ENCODE measurements at places on chromosomes 2 and 18. TPM values are rescaled to one million over a fixed set of nuclear protein-coding genes. Genes with fewer than 3 reads are reported as not detected.

DNA sequence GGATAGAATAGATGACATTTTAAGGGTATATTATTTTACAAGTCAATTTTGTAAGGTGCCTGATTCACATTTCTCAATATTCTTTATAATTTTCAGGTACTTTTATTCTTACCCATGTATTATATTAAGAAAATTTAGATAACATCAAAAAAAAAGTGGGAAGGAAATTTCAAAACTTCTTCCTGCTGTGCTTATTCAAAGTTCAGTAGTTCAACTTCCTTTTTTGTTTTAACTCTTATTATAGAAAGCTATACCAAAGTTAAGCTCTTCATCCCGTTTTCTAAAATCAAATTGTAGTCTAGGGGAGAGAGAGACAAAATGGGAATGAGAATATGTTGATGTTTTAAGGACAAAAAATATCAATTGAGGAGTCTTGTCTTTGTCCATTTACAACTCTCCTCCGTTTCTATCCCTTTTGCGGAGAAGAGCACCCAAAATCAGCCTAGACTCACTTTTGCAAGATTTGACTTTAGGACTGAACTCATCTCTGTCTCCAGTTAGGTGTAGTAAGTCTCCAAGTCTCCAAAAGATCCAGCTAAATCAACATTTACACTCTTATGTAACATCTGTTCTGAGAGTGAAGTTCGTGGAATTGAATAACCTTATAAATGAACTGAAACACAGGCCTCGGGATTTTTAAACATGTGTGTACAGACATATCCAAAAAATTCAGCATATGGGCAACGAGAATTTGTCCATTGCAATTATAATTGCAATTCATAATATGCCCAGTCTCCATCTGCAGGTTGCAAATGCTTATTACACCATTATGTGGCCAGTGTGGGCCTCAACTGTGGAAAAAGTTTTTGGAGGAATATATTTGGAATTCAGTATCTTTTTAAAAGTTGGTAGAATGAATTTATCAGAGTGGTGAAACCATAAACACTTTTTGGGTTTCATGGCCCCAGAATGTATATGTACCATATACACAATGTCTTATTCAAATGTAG, 23.9 kb downstream of the FAM124B start:
- no peak for DNase-seq

GRCh38 chr18:8480506-8481328, 128.5 kb upstream of the RAB12 start:
- peak; percentile 66 for DNase-seq

GRCh38 chr18:3966642-3967358, 488.3 kb downstream of the DLGAP1 start:
- DNase-seq, result no peak

DNA sequence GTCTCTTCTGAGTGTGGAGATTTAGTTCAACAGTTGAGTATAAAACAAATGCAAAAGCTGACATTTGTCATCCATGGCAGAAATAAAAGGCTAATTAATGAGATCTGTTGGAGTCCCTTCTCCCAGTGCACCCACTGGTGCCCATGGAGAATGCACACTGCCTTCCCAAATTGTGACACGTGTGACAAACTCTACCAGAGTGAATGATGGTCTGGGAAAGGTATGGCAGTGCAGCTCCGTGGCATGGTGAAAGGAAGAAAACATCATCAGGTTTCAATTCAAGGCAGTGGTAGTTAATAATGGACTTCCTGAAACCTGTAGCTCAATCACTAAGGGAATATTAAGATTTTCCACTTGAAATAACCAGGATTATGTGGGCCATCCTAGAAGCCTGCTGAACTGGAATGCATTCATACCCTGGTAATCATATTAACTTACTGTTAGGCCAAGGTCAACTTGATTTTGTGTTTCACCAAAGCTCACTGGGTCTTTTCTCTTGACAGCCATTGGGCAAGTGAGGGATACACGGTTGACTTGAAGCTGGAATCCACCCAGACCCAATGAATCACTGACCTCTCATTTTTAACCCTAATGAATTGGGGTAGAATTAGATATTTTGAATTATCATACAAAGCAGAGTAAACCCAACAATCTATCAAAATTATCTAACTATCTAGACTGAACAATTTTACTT, 167.6 kb downstream of the AFF3 start:
- peak; percentile 40 for DNase-seq

- DNase-seq, result no peak
Measured at GRCh38 chr2:160145471-160145870, 54.6 kb downstream of the ITGB6 start.

- peak; percentile 74 for DNase-seq
Measured at GRCh38 chr2:143936848-143937722, 582.8 kb downstream of the ZEB2 start.

- DNase-seq, result no peak
Measured at GRCh38 chr2:109214651-109215371, 85.8 kb downstream of the SH3RF3 start.

- DNase-seq, result peak; percentile 53
Measured at GRCh38 chr18:28961669-28962228, 784.8 kb upstream of the CDH2 start.

DNA sequence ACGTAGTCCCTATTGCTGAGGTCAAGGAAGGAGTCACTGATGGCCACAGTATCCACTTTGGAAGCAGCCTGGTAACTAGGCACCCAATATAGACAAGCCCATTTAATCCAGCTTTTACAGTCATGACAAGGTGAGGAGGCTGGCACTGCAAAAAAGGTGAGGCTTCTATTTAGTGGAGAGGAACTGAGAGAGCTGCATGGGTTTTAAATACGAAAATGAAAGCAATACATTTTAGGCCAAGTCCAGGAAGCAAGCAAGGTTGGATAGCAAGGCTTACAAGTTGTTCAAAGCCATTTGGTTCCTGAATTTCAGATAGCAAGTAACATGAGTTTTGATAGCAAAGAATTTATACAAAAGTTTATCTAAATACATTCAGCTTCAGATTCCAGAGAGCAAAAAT, 80.4 kb downstream of the SGPP2 start:
- DNase-seq, result no peak

DNA sequence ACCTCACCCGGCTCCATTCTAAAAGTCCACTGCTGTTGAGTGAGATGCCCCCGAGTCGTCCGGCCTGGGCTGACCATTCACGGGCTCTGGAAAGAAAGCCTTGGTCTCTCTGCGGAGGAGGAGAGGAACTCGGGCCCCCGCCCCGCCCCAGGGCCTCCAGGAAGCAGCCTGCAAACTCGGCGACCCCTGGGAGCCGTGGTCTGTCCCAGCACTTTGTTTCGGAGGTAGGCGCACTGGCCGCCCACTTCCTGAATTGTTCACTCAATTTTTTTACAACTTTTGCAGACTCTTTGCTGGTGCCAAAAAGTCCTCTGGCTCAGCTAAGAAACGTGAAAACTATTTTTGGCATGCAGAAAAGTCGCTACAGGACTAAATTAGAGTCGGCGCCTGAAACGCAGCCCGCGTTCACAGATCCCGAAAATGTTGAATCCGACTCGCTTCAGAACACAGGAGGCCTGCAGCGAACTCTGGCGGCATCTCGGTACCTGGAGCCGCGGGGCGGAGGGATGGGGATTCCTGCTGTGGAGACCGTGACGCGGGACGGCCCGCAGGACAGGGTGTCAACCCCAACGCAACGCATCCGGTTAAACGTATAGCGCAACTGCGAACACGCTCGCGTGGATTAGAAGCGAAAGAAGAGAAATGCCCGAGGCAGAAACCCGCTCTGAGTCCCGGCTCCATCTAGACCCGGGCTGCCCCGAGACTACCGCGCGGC, 1.5 kb downstream of the PXDN start:
- peak; percentile 95 for DNase-seq

- peak; percentile 40 for DNase-seq
Measured at GRCh38 chr2:234178330-234179030, 128.0 kb downstream of the SPP2 start.

GRCh38 chr18:31789409-31789808, 28.7 kb upstream of the SLC25A52 start:
- no peak for DNase-seq

GRCh38 chr2:215280326-215280725, 31.5 kb upstream of the ATIC start:
- DNase-seq, result no peak

DNA sequence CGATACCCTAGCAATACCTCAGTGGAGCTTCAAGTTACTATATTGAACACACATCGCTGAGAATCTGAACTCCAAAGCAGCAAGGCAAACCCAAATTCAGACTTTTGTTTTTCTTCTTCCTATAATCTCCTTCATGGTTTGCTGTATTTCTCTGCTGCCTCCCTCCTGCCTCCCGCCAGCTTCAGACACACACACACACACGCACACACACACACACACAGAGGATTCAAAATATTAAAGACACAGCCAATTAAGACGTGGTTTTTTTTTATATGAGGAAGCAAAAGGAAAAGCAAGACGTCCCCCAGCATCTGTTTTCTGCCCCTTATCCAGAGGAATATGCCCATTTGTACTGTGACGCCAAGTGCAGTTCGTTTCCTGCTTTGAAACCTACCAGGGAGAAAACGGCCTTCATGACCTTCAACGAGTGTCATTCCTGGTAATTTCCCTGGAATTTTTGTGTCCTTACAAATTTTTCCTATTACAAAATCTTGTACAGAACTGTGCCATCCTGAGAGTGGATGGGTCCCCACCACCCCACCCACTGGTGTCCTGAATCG, 547.9 kb upstream of the ID2 start:
- no peak for DNase-seq

DNA sequence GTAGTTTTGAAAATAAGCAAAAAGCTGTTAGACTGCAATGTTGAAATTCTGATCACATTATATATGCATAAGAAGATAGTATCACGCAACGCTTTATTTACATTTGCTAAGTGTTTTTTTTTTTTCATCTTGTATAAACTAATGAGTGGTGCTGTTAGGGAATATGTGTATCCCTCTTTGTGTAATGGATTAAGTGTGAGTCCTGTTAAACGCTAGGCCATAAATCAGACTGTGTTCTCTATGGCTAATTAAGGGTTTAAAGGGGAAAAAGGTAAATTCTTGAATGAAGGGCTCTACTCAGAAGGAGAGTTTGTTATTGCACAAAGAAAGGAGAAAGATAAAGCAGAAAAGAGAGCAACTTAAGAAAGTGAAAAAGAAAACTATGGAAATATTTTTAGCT, 4.8 kb upstream of the ASXL3 start:
- no peak for DNase-seq

DNA sequence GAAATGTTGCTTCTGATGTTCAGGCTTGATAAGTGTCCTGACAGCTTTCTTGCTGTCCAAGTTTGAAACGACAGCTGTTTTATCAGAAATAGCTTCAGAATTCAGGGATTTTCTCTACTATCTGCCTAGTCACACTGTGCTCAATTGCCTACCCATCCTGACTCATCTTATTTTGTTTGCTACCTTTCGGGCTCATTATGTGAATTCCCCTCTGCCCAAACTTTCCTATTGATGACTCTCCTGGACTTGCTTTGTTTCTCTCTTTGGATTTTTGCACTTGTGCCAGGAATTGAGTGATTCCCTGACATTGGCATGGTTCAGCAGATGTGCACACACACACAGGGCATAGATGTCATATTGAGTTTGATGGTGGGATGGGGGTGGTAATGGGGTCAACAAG, 1052.6 kb upstream of the PIK3C3 start:
- DNase-seq, result no peak

DNA sequence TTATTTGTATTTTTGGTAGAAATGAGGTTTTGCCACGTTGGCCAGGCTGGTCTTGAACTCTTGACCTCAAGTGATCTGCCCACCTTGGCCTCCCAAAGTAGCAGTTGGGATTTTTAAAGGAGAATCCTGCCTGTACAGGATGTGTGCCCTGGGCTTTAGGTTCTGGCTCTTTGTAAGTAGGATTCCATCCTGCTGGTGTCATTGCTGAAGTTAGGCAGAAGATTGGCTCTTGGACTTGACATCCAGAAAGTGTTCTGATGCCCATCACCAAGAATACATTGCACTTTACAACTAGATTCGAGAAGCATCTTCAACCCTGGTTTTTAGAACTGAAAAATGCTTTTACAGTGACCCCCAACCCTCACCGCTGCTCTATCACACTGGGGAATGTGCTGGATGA, 4.4 kb upstream of the TWIST2 start:
- DNase-seq, result no peak

- no peak for DNase-seq
Measured at GRCh38 chr2:177020524-177021119, 192.0 kb upstream of the HNRNPA3 start.

DNA sequence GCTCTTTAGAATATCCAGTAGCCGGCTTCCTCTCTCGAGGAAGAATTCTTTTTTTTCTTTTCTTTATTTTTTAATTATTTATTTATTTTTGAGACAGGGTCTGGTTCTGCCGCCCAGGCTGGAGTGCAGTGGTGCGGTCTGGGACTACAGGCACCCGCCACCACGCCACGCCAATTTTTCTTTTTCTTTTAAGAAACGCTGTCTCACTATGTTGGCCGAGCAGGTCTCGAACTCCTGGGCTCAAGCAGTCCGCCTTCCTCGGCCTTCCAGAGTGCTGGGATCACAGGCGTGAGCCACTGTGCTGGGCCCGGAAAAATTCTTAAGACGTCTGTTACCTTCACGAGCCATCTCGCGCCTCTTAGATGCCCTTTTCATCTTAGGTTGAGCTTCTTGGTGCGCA, 931 bp upstream of the TMEM131 start:
- no peak for DNase-seq

GRCh38 chr2:174667250-174667860, 69.8 kb upstream of the WIPF1 start:
- DNase-seq, result no peak

DNA sequence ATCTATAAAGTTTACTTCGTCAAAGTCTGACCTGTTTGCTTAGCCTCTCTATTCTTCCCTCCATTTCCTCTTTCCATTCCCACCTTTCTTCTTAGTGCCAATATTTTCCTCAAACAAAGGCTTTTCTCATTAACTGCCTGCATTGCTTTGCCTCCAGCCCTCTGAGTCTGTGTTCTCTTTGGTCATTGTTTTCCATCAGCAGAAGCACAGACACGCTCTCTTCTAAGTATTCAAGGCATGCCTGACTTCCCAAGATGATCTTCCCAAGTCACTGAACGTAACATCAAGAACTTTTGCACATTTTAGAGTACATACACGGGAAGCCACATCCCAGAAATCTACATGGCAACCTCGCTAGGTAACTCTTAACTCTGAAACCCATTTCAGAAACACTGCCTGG, 32.6 kb upstream of the ANXA4 start:
- DNase-seq, result no peak

DNA sequence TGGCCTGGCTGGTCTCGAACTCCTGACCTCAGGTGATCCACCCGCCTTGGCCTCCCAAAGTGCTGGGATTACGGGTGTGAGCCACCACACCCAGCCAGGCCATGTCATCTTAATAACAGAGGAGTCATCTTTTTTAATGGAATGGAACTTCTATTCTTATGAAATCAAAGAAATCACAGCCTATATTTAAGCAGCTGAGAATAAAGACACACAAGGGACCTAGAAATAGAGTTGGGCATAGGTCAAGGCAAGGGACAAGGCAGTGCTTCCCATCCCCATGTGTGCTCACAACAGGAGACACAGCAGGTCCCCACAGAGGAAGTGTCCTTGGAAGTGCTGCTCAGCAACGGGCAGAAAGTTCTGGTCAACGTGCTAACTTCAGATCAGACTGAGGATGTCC, 3.2 kb downstream of the SNX17 start:
- DNase-seq, result no peak

- DNase-seq, result no peak
Measured at GRCh38 chr2:143263066-143263625, 133.9 kb downstream of the ARHGAP15 start.

The IL1F10 gene
- not detected for polyA plus RNA-seq

The RNF149 gene
- polyA plus RNA-seq, result 30.1 TPM

The GNLY gene
- 8.1 TPM for polyA plus RNA-seq

The CFAP221 gene
- 15.9 TPM for polyA plus RNA-seq

The PCBP1 gene
- polyA plus RNA-seq, result 224 TPM

The RAB11FIP5 gene
- polyA plus RNA-seq, result 49.6 TPM

The MEMO1 gene
- polyA plus RNA-seq, result 22.2 TPM

The CXCR1 gene
- not detected for polyA plus RNA-seq

The PRKAG3 gene
- not detected for polyA plus RNA-seq
